ENCODE measurements at places on chromosomes 4 and X.

- no peak for DNase-seq
These were observed 10.3 kb downstream of the NCBP2L start for GRCh38 chrX:107787827-107788226.

DNA sequence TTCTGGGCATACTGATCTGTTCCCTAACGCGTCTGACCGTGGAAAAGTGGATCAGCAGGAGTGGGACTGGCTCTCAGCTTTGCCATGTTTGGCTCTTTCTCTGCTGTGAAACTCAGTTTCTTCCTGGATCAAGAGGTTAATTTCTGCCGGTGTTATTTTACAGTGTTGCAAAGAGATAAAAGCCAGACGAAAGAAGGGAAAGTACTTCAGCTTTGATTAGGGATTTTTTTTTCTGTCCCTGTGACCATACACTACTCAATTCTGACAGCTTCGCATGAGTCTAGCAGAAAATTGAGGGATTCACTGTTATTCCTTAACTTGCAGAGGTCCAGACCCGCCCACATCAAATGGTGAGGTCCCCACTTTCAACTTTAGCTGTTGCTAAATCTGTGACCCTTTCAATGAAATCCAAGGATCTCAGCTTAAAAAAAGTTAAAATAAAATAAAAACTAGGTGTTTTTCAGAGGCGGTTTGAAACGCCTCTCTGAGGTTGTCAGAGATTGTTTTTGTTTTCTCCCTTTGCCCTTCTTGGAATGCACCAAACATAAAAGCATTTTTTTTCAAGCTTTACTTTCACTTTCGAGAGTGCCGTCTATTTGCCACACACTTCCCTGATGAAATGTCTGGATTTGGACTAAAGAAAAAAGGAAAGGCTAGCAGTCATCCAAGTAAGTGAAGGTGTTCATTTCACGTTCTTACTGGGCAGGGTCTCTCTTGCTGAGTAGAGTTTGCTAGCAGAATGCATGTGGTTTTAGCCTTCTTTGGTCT lies at the start of gene TLR3:
TLR3 (plus strand) TSS at position 576 of the 768 bp plus-strand sequence. CDS start 7,464 bp downstream, outside the sequence.
- DNase-seq, result no peak

DNA sequence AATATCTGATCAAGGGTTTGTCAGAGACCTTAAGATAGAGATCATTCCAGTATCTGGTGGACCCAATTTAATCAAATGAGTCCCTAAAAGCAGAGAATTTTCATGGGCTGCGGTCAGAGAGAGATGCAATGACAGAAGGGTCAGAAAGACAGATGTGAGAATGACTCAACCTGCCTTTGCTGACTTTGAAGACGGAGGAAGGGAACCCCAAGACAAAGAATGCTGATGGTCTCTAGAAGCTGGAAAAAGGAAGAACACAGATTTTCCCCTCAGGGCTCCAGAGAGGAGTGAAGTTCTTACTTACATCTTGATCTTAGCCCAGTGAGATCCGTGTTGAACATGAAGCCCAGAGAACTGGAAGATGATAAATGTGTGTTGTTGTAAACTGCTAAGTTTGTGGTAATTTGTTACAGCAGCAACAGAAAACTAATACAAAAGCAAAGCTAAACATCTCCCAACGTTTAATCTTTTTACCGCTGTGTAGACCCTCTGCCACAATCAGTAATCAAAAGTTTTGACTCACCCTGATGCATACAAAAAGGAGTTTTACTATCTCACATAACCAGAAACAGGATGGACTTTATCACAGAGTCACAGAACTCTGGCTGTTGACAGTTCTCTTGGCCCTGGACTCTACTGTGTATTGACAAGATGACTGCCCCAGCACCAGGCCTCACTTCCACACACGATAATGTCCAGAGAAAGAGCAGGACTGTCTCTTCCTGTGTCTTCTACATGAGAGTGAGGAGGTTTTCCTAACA lies 70.2 kb upstream of the MAGEB2 start:
- DNase-seq, result no peak

- DNase-seq, result no peak
These were observed 519.5 kb downstream of the FGF13 start for GRCh38 chrX:138191998-138192397.

GRCh38 chrX:19814240-19814639 lies 73.2 kb downstream of the SH3KBP1 start:
- no peak for DNase-seq

DNA sequence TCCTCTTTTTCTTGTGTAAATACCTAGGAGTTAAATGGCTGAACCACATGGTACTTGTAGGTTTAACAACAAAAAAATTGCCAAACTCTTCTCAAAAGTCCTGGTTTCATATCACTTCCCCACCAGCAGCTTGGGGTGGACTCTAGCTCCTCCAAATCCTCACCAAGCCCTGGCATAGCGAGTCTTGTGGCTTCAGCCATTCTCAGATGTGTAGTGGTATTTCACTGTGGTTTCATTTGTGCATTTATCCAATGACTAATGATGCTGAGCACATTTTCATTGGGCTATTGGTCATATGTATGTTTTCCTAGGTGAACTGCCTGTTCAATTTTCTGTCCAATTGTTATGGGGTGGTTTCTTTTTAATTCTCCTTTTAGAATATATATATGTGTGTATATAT lies 249.3 kb downstream of the NLGN4X start:
- no peak for DNase-seq

DNA sequence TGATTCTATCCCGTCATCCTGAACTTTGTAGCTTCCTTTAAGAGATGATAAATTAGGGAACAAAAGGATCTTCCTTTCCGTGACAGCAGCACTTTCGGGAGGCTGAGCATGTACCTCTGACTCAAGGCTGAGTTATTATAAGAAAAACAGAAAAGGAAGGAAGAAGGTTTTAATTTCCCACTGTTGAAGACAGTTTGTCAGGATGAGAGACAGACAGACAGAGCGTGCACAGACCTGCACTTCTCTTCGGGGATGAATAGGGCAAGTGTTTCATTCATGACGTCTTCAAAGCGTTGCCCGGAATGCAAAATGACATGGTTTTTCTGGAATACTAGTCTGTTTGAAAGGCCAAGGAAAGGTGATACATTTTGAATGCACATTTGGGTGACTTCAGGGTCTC lies 405.3 kb upstream of the FAT1 start:
- DNase-seq, result no peak

GRCh38 chrX:44400588-44400987 lies 57.1 kb upstream of the EFHC2 start:
- no peak for DNase-seq

DNA sequence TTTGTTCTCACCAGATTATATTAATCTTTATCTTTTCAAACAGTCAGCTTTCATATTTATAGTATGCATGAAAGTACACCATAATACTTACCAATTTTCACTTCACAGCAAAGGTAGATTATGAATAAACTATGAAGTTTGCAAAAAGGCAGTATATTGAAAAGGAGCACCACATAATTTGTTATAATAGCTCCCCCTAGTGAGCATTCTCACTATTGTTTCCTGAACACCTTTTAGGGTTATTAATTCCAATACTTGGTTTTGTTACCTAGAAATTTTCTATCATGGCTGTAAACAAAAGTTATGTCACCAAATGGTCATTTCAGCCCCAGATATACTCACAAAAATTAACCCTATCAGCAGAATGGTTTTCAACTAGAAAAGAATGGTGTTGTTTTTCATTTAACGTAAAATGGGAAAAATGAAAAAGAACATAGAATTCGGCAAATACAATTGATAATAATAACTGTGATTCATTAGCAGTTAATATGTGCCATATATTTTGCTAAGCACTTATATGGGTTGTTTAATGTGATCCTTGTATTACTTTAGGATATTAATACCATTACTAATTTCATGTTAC lies 30.2 kb upstream of the NKX6-1 start:
- DNase-seq, result no peak

GRCh38 chr4:151931563-151931962 lies 170.8 kb upstream of the GATB start:
- no peak for DNase-seq

- no peak for DNase-seq
These were observed 466.4 kb downstream of the STIM2 start for GRCh38 chr4:27326991-27327390.

GRCh38 chrX:152646961-152647360 lies 9.3 kb downstream of the GABRQ start:
- no peak for DNase-seq
